ENCODE measurements at places on chromosomes 6 and 20.
A peak's percentile ranks its signal among the peaks of the same experiment; 100 is the strongest.

GRCh38 chr6:65064844-65065243 lies 642.2 kb downstream of the EYS start:
- no peak for DNase-seq

DNA sequence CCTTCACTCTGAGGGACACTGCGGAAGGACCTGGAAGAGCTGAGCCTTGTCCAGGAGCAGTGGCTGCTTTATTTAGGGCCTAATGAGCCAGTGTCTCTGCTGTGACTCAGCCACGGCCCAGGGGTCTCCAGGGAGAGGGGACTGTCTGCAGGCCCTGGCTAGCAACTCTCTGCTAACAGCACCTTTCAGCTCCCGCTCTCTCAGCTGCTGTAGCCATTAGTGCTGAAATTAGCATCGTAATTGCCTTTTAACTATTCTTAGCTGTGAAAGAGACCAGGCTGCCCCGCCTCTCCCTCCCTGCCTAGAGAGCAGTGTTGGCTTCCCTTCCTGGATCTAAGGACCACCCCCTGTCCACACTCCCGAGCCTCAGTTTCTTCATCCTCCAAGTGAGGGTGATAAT lies 53.1 kb upstream of the SLC32A1 start:
- no peak for DNase-seq

DNA sequence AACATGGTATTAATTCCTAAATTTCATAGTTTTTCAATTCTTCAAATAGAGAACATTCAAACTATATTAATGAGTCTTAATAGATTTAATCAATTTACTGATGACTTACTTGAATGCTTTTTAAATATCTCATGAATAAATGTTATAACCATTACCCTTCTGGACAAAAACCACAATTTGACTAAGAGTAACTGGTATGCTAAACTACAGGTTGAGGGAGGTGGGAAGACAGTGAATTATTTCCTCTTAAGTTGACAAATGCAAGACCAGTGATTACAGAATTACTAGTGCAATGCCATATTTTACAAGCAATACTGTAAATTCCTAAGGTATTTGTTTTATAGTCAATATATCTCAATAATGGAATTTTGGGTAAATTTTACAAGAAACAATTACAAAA lies 65.1 kb downstream of the REV3L start:
- no peak for DNase-seq

DNA sequence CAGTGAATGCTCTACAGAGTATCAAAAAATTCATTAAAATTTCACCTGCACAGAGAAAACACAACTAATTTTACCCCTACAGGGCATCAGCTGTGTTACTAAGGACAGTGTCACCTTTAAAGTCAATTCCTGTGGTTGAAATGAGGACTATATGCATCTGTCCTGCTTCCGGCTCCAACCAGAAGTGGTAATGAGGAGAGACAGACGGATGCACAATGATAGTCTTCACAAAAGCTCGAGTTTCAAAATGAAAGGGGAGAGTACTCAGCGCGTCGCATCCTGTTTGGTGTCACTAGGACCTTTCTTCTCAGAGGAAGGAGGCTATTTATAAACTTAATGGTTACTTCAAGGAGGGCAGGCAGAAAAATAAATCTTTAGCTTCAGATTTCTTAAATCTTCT lies 86.5 kb downstream of the LYRM4 start:
- no peak for DNase-seq

GRCh38 chr6:85436411-85436810 lies 13.5 kb upstream of the NT5E start:
- DNase-seq, result peak; percentile 52

- no peak for DNase-seq
Observed at GRCh38 chr6:37650071-37650481, 47.6 kb downstream of the MDGA1 start.
